ENCODE measurements at places on chromosomes 2 and 18.

DNA sequence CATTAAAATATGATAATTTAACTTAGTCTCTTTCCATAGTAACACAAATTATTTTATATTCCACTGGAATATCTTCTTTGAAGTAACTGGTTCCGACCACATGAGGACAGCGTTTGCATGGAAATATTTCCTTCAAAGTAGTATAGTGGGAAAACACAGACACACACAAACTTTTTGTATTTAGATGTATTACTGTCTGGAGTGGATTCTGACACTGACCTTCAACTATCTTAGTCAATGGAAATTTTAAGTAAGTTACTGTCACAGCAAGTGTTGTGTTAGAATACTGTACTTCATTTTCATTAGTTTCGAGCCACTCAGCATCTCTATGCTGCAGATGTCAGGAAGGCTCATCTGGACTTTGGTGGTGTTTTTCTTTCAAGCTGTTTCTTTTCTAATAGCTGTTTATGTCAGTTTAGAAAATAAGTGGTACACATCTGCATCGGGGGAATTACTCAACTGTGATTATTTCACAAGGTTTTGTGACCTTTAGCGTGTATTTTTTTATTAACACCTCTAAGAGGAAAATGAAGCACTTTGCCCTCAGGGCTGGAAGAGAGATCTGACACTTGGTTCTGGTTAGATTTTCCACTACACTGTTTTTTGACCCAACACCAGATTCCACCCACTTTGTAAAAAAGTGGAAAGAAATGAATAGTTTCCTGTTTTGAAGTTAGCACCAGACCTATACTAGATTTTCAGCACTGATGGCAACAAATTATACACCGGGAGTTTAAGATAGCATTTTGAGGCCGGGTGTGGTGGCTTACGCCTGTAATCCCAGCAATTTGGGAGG, 18.9 kb upstream of the THOC1 start:
- DNase-seq: no peak

DNA sequence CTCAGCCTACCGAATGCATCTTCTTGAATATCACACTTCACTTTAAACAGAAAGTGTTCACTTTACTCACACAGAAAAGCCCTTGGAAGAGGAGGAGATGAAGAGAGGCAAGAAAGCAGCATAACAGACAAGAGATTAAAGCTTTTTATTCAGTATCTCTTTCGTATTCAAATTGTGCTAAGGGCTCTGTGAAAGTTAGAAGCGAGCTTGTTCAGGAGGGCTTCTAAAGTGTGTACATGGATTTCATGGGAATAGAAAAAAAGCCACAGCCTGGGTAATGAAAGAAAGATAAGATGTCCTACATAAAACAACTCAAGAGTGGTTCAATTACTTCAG, 531.9 kb downstream of the TMEM182 start:
- DNase-seq: no peak

DNA sequence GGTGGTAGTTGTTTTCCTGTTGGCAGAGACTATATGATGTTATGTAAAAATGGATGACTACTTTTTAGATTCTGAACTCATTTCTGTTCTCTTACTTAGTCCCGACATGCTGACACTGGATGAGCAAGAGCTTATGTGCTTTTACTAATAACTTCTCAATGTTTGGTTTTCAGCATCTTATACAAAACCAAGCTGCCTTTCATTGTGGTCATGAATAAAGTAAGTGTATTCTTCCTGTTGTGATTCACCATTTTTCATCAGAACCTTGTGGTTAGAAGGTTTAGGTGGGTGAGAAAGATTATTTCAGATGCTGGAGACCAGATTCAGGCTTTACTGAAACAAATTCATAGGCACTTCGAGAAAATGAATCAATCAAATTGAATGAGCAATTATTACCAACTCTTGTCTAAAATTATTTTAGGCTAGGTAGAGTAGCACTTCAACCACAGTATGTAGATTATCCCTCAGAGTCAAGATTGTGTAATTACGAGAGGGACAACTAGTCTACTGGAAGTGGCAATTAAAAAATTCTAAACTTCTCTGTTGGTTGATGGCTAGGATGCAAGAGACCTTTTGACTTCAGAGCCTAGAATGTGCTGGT, 9.3 kb downstream of the GPN1 start:
- no peak for DNase-seq

- no peak for DNase-seq
Measured at GRCh38 chr2:207291625-207292252, 126.0 kb upstream of the KLF7 start.

DNA sequence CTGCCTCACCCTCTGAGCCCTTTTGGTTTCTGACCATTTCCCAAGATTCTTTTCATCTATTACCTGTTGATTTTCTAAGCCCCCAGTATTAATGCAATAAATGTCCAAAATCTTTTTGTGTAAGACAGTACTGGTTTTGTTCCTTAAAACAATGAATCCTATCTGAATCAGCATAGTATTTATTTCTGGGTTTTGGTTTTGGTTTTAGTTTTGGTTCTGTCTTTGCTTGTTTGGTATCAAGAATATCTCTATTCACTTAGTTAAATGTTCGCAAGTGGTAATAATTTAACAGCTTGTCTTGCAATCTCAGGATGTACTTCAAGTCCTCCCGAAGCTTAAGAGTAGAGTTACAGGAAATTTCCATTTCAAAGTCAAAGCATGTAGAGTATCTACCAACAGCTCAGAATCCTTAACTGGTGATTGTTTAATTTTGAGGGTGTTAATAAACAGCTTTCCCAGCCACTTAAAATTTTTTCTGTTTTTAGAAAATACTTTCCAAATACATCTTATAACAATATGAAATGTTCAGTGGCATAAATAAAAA, 67.7 kb upstream of the NEDD4L start:
- no peak for DNase-seq

DNA sequence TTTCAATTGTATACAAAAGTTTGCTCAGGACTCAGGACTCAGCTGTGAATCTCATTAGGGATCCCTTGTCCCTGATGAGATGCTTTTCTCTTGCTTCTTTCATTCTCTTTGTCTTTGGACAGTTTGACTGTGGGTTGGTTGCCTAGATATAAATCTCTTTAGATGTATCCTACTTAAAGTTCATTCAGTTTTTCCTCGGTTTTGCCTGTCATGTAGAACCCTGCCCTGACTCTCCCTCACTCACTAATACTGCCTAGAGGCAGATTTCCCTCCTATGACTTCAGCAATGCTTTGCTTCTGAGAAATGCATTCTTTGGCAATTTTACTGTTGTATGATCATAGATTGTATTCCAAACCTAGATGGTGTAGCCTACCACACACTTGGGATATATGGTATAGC, 421.4 kb upstream of the TCF4 start:
- DNase-seq: no peak

All from DMS 273 treated with DMSO at 0.1 percent for 48 hours (cell line).